ENCODE measurements at places on chromosomes 7 and 10.

DNA sequence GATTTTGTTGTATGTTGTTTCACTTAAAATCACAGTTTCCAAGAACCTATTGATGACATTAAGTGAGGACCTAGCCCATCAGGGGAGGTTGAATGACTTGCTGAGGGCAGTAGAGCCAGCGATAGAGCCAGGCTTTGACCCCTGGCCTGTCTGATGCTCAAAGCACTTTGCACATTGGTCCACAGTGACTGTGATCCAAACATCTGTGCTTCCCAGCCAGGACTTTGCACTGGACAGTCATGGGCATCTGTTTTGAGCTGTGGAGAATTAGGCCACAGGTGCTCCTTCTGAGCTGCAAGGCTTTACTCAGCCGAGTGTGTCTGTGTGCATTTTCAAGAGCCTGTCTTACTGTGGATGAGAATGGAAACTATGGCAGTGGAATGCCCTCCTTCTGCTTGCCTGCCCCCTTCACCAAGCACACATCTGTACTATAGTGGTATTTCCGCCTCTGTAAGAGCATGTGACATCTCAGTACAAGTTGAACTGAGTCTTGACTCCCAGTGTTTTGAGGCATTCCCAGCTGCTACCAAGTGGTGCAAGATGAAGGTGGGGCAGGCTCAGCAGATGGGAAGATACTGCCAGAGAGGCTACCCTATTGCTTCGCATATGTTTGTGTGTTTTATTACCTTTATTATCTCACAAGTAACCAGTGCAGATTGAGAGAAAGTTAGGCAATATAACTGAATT lies 72.7 kb upstream of the AOAH start:
- DNase-seq: no peak

- no peak for DNase-seq
Observed at GRCh38 chr7:19091550-19092200, 25.8 kb downstream of the TWIST1 start.

GRCh38 chr7:68865351-68866199 lies 732.7 kb upstream of the AUTS2 start:
- DNase-seq: no peak

DNA sequence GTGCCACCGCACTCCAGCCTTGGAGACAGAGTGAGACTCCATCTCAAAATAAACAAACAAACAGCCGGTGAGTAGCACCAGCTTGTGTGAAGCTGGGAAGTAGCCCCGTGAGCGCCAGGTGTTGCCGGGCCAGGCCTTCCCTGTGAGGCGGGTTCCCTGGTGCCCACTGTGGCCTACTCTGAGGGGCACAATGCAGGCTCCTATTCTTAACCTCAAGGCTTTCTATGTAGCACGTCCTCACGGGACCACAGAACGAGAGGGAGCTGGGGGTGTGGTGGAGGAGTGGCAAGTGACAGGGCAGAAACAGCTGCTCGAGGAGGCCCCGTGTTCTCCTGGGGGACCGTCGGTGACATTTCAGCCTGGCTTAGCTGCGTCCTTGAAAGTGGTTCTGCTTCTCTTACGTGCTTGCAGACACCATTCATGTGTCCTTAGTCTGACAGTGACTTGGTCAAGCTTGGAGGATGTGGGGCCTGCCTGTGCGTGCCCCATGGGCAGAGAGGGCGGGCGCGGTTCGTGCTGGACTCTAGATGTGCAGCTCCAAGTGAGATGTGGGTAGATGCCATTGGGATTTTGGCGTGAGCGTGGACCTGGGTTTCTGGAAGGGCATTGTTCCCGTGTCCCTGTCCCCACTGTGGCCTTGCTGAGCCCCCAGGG lies 116.6 kb downstream of the NKX6-2 start:
- DNase-seq: no peak

DNA sequence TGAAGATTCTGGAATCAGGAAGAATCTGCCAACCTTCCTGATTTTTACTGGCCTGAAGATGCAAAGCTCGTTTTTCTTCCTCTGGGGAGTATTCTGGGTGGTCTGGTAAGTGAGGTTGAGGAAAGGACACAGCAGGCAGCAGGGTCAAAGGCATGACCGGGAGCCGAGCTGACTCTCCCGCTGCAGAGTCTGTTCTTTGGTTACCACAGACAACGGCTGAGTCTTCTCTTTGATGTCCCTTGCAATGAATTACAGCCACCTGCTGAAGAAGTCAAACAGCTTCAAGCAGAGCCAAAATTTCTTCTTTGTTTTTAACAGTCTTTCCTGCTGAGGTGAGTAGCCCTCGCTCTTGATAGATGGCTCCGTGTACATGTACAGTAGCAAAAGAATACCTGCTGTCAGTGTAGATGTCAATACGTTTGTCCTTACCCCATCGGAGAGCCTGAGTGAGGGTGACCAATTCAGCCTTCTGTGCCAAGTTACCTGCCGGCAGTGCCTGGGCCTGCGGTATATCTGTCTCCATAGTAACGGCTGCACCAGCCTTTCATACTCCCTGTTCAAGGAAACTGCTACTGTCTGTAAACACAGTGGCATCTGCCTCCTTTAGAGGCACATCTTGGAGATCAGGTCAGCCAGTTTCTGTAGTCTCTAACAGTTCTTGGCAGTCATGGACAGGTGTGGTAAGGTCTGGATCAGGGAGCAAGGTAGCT lies 76.4 kb downstream of the PRR15 start:
- DNase-seq: no peak

GRCh38 chr10:27369880-27370279 lies 129.3 kb upstream of the ACBD5 start:
- DNase-seq: no peak

DNA sequence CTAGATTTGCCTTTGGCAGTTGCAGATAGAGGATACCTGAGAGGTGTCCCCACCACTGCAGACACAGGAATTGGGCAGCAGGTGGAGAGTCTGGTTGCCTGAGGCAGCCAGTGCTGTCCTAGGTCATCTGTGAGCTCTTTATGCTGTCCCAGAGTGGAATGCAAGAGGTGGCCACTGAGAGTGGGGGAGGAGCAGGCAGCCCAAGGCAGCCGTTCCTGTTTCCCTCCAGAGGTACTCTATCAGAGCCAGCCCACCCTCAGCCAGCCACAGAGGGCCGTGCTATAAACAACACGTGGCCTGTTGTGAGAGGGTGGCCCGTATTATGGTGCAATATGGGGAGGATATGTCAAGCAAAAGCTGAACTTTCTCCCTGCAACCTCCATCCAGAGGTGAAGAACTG lies 8.5 kb downstream of the LRRC18 start:
- DNase-seq: peak; percentile 1
